ENCODE measurements at places on chromosomes 4 and X.

DNA sequence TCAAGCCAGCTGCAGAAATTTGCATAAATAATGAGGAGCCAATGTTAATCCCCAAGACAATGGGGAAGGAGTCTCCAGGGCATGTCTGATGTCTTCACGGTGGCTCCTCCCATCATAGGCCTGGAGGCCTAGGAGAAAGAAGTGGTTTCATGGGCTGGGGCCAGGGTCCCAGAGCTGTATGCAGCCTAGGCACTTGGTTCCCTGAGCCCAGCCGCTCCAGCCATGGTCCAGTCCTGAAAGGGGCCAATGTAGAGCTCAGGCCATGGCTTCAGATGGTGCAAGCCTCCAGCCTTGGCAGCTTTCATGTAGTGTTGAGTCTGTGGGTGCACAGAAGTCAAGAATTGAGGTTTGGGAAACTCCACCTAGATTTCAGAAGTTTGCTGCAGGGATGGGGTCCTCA lies 628.2 kb upstream of the GRIA3 start:
- DNase-seq, result no peak

GRCh38 chr4:154304679-154305078 lies 186.9 kb downstream of the DCHS2 start:
- no peak for DNase-seq

DNA sequence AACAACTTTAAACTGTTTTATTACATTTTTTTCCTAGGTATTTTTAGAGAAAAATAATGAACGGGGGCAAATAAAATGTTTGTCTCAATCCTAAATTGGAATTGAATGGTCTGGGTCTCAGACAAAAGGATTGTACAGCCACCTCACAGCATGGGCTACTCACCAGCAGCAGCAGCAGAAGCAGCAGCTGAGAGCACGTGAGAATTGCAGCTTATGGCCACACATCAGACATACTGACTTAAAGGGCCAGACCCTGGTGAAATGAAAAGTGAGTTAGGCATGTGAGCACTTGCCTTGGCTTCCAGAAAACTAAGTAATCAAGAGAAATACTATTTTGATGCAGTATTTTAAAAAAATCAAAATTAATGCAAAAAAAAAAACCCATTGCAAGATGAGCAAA lies 56.6 kb downstream of the AASDH start:
- no peak for DNase-seq

GRCh38 chr4:146916479-146917076 lies 29.1 kb downstream of the TTC29 start:
- DNase-seq, result peak; percentile 4

DNA sequence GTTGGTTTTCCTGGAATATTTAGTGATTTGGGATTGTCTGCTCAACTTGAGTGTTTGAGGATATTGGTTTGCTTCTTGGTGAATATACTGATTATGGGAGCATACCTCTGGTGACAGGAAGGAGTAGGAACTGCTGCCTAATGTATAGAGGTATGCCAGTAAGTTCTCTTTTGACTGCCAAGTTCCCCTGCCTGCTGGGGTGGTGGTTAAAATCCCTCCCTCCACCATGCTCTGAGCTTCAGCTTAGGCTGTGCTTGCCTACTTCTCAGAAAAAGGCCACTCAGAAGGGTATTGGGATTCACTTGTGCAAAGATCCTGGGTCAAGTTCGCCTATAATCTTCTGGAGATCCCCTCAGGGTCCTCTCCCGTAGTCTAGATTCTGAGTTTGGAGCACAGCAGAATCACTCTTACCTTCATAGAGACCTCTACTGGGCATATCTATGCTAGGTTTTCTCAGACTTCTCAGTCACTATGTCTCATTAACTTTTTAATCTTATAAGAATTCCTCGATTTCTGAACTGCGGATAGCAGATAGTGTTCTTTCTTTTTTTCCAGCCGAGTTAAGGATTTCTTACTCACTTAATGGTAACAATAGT lies 44.7 kb upstream of the DCK start:
- no peak for DNase-seq

DNA sequence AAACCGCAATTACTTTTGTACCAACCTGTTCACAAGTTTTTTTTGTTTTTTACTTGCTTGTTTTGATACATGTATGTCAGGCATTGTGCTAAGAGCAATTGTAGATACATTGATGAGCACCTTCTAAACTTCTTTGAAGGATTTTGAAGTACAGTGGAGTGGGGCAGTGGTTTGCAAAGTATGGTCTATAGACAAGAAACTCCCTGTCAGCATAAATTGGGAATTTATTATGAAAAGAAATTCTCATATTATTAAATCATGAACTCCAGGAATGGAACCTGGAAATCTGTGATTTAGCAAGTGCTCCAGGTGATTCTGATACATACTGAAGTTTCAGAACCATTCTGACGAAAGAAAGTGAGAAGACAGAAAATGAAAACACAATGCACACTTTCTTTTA lies 733.4 kb downstream of the C4orf33 start:
- no peak for DNase-seq

DNA sequence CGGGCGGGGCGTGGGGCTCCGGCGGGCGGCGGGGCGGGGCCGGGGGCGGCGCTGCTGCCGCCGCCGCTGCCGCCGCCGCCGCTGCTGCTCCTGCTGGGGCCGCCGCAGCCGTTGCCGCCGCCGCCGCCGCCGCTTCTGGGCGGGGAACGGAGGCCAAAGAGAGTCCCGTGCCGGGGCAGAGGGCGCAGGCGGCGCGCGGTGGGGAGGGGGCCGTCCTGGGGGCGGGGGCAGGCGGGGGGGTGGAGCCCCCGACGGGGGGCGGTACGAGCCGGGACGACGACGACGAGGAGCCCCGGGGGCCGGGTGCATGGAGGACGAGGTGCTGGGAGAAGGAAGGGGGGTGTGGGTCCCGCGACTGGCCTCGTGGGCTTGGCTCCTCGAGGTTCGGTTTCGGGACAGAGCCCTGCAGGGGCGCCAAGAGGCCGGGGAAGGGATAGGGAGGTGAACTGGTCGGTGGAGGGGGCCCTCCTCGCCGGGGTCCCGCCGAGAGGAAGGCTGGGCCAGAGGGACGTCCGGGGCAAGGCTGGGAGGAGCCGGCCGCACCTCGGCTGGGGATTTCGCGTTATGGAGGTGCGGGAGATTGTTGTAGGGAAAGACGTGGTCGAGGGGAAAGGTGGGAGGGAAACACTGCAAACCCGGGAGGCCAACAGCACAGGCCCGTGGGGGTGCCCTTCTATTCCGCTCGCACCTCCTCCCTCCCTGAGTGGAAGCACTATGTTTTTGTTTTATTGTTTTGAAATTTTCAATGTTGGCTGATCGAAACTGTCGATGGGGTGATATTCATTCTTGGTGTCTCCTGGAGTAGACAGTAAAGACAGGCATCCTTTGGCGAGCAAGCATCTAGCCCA lies 1.9 kb downstream of the BCORL1 start:
- no peak for DNase-seq

DNA sequence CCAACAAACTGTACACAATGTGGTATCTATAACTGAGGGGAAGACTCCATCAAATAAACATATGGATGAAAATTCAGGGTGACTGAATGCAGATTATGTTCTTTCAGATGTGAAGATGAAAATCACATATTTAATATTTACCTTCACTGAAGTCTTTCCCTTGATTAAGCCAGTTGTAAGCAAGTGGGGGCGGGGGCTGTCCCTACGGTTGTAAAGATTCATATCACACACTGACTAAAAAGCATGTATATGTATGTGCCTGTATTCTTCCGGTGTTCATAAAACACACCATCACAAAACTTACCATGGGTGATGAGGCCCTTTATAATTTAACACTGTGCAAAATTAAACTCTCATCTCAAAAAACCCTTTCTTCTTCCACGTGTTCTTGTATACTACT lies 1.3 kb downstream of the TAB3 start:
- DNase-seq, result no peak

GRCh38 chr4:139129206-139129605 lies 47.8 kb downstream of the ELF2 start:
- no peak for DNase-seq

DNA sequence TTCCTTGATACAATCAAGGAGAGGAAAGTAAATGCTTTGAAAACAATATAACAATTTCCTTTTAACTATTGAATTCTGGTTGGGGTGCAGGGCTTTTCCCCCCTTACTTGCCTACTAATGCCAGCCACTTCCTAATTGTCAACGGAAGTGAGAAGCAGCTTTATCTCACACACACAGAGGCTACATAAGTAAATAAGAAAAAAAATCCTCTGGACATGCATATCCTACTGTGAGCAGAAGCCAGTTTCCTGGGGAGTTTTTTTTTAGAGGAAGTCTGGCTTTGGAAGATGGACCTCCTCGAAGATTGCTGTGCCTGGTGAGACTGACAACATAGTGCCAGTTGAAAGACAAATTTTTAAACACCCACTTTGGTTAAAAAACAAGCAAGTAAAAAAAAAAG lies 180.6 kb downstream of the OPHN1 start:
- no peak for DNase-seq

GRCh38 chr4:15063341-15063740 lies 61.1 kb downstream of the CPEB2 start:
- DNase-seq, result no peak

DNA sequence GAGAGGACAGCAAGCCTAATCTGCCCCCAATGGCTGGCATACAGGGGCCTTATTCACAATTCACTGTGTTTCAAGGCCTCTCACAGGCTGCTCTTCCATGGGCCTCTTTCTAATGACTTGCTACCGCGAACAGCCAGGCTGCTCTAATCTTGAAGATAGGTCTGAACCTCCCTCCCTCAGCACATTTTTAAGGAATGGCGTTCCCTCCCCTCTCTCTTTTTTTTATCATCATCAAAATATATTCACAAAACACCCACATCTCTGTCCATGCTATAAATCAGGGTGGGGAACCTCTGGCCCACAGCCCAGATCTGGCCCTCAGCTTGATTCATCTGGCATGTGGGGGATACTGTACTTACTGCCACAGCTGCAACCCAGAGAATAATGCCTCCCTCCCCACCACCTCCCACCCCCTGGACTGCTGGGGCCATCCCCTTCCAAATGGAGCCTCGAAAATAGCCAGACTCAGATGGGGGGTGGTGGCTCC lies 76.2 kb upstream of the PLAC1 start:
- no peak for DNase-seq

DNA sequence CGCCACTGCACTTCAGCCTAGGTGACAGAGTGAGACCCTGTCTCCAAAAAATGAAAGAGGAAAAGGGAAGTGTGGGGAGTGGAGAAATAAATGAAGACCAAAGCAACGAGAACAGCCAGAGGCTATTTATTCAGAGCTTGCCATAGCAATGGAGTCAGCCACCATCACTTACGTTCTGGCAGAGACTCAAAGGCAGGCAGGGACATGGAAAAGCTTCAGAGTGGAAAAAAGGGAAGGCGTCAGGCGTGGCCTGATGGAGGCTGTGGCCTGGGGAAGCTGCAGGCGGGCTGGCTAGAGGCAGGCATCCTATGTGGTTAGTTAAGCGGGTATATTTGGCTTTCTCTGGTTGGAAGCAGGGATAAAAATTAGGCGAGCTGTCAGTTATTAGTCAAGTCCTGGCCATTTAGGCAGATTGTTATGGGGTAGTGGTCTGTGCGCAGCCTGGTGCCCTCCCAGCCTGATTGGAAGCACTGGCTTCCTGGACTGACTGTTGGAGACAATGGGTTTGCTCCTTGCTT lies 73.3 kb downstream of the DCTD start:
- no peak for DNase-seq

GRCh38 chr4:38023347-38024205 lies 63.4 kb downstream of the PTTG2 start:
- DNase-seq, result no peak

GRCh38 chrX:49829016-49829415 lies at the start of gene PAGE4:
TSS of gene PAGE4 (plus strand) at chrX:49829303. CDS start at chrX:49830429, 1,126 bp downstream.
- no peak for DNase-seq

DNA sequence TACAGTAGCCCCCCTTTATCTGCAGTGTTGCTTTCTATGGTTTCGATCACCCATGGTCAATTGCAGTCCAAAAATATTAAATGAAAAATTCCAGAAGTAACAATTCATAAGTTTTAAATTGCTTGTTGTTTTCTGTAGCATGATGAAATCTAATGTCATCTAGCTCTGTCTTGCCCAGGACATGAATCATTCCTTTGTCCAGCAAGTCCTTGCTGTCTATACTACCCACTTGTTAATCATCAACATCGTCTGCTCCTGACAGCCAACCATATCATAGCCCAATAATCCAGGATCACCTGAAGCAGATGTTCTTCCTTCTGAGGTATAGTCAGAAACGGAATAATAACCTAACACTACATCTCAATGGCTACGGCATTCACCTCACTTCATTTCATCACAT lies 79.8 kb downstream of the ADAMTS3 start:
- no peak for DNase-seq

GRCh38 chr4:46503739-46504138 lies 113.8 kb upstream of the GABRA2 start:
- no peak for DNase-seq

GRCh38 chr4:87707279-87707918 lies 57.3 kb downstream of the DMP1 start:
- no peak for DNase-seq

GRCh38 chr4:54971474-54971950 lies 153.9 kb downstream of the KDR start:
- no peak for DNase-seq

GRCh38 chr4:145907812-145908211 lies 30.8 kb downstream of the ZNF827 start:
- DNase-seq, result no peak

DNA sequence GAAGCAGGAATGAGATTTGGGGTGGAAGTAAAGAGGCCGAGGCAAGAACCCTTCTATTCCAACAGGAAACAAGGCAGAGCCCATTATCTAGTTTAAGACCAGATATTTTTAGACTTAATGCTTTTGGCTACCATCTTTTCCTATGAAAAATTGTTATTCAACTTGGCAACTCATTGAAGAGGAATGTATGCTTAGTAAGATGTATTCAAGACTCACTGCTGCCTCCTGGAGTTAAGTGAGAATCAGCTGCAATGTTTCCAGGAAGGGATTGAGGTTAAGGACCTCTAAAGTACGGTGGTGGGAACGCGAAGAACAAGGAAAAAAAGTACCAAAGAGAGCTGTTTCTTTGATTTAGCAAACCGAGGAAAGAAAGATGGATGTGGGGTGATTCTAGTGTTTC lies 89.1 kb downstream of the RAPGEF2 start:
- DNase-seq, result no peak
